CD4-positive, alpha-beta memory T cell (primary cell): ENCODE measurements at places on chromosomes 5 and 9. TPM values are rescaled to one million over a fixed set of nuclear protein-coding genes. Genes with fewer than 3 reads are reported as not detected.

GRCh38 chr5:52300703-52301372 lies 486.9 kb upstream of the ITGA1 start:
- DNase-seq: no peak

DNA sequence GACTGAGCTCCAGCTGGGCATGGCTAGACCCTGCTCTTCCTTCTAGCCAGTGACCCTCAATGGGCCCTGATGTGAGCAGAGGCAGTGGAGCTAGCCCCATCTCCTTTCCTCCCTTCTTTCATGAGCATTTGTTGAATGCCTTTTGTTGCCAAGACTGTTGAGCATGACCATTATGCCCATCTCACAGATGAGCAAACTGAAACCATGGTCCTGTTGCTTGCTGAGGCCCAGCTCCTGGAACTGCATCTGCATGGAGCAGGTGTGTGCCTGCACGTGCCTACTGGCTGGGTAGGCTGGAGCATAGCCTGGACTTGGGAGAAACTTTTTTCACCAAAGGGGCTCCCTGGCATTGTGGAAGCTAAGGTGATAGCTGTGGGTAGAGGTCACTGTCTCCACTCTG lies 3.0 kb upstream of the WNK2 start:
- no peak for DNase-seq

GRCh38 chr9:33162721-33163311 lies 4.3 kb downstream of the B4GALT1 start:
- DNase-seq: no peak

DNA sequence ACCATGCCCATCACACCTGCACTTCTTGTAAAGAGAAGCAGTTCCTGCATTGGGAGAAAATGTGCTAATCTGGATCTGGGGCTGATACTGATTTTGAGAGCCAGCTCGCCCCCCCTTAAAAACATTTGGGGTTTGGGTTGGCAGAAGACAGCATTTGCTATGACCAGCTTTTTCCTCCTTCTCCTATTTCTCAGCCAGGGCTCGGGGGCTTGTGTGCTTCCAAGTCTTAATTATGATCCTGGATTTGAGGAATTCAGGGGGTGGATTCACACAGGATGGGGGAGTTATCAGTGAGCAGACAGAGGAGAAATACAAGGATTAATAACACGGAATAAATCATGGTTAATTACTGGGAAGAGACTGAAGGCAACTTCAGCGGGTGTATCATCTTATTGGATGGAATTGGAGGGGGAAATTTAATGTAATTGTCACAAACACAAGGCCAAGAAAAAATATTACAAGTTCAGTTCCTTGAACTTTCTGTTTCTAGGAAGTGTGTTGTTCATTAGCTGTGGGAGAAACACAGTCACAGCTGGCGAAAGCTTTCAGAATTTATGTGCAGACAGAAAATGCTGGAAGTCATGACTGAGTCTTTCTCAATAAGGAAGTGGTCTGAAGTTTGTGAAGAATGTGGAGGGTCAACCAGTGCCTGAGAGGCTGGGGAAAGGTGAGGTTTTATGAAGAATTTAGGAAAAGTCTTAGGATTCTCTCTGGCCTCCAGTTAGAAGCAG lies 15.3 kb downstream of the C9orf152 start:
- no peak for DNase-seq

DNA sequence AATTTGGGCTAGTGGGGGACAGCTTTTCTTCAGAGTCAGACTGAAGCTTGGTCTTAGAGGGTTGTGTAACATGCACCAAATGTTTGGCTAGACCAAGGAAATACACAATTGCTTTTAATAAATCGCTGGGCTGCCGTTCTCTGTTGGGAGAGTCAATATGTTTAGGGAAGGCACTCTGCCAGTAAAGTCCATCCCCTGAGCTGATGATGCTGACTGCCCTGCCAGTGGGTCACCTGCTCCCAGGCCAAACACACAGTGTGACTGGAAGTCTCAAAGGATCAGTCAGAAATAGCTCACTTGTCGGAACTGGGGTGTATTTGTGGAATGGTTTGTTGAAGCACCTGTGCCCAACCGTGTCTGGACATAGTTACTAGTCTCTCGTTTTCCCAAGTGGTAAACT lies 17.9 kb upstream of the ZNF474 start:
- no peak for DNase-seq

DNA sequence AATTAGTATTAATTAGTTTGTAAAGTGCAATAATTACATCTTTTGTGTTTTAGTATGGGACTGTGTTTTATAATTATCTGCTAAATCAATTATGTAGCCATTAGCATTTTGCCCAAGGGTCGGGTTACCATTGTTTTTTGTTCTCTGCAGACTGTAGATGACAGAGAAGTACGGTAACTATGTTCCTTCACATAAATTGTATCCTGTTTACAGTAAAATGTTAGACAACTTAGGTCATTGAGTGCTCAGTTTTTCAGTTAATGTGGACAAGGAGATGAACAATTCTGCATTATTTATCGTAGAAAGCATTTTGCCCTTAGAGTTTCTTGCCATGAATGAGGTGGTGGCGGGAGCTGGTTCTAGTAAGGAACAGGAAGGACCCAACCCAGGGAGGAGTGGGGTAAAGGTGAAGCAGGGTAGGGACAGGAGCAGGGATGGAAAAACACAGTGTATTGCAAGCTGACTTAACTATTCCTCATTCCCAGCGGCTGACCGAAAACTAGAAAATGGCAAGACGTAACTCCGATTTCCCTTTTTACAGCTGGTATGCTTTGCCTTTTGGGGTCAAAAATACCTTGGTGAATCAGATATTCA lies 243.7 kb upstream of the SLC24A2 start:
- no peak for DNase-seq

- no peak for DNase-seq
Measured at GRCh38 chr5:81785322-81785721, 34.4 kb upstream of the SSBP2 start.

DNA sequence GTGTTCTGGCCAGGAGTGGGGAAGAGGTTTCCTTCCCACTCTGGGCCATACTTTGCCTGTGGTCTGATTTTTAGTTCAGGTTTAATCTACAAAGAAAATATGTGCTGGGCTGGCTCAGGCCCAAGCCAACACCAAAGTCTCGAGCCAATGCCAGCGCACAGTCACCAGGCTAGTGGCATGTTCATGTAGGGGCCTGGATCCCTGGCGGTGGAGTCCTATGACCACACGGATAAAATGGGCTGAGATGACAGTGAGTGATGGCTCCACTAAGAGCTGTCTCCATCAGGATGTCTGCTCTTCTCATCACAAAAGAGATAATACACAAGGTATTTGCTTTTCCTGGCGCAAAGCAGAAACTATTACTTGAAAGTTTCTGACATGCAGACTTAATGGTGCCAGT lies 92.9 kb upstream of the PTPN3 start:
- no peak for DNase-seq

- no peak for DNase-seq
Measured at GRCh38 chr5:144972317-144972716, 801.6 kb downstream of the KCTD16 start.

GRCh38 chr5:136128481-136128880 lies 4.2 kb upstream of the SMAD5 start:
- DNase-seq: no peak

- no peak for DNase-seq
Measured at GRCh38 chr9:23819403-23819802, 6.6 kb downstream of the ELAVL2 start.

DNA sequence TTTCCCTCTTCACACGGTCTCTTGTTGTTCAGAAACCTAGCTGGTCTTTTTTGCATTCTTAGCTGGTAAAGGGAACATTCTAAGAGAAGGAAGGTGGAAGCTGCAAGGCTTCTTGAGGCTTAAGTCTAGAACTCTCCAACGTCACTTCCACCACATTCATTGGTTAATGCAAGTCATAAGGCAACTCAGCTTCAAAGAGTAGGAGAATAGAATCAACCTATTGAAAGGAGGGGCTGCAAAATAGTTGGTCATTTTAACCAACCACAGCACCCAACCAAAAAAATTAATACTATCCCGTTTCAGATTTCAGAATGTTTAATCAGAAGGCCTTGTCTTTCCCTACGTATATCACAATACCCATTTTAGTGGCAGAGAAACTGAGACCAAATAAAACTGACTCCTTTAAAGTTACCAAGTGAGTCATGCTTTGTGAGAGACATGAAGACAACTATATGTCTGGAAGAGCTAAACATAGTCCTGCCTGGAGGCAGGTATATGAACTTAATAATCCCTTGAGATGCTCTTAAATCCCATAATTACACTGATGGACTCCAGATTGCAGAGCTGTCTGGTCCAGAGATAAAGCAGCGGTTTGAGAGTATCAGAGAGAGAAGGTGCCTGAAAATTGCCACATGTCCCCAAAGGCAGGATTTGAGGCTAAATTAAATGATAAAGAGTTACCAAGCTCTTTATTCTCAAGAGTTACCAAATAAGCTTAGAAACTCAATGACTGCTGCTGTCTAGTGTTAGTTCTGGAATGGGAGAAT lies 14.4 kb downstream of the DOCK8 start:
- DNase-seq: no peak

DNA sequence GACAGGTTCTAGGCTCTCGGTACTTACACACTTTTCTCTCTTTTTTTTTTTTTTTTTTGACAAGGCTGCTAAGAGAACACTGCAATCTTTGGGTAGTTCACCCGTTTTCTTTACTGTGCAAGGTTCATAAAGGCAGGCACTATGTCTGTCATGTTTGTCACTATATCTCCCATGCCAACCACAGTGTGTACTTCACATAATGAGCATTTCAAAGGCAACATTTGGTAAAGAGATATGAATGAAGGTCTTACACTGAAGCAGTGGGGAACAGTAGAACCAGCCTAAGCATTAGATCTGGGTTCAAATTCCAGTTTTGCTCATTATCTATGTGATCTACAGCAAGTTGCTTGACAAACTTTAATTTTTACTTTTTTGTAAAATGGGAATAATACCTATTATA lies 1.5 kb upstream of the HMGCR start:
- no peak for DNase-seq

DNA sequence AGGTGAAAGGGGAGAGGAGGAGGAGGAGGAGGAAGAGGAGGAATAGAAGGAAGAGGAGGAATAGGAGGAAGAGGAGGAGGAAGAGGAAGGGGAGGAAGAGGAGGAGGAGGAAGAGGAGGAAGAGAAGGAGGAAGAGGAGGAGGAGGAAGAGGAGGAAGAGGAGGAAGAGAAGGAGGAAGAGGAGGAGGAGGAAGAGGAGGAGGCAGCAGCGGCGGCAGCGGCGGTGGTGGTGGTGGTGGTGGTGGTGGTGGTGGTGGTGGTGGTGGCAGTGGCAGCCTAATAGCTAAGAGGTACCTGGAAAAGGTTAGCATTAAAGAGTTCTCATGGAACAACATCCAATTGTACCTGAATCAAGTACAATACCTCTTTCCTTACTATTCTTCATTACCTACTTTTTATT lies 32.5 kb downstream of the UBAP2 start:
- no peak for DNase-seq

DNA sequence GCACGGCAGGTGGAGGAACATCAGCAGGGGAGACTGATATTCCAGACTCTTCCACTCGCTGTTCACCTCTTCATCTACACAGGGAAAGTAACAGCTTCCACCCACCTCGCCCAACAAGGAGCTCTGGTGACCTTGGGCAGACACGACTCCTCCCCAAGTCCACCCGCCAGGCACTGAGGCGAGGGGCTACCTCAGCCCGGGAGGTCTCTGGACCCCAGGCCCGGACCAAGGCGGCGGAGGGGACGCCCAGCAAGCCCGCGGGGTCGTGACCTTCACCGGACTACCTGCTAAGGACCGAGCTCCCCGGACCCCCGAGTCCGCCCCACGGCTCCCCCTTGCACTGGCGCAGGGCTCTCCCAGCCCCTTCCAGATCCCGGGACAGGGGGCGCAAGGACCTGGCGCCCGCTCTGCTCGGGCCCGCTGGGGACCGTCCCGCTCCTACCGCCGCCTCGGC lies 70.2 kb upstream of the LPCAT1 start:
- no peak for DNase-seq

DNA sequence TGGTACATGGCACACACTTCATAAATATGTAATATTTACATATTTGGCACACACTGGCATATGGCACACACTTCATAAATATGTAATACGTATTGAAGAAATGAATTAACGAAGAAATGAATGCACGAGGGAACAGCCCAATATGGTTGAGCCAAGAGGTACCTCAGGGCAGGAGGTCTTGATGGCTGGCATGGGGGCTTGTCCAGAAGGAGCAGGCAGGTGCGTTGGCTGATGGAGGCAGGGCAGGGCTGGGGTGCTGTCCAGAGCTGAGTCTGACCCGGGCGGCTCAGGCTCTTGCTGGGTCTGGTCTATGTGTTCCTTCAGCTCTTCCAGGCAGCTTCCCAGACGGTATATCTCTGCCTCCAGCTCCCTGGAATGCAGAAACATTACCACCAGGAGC lies 26.2 kb downstream of the AKNA start:
- DNase-seq: no peak

GRCh38 chr9:20683351-20684034 lies 566 bp upstream of the FOCAD start:
- peak; percentile 24 for DNase-seq

- DNase-seq: no peak
Measured at GRCh38 chr5:151464101-151464500, 16.7 kb downstream of the SLC36A1 start.

GRCh38 chr9:79060766-79061165 lies 511.0 kb upstream of the TLE4 start:
- DNase-seq: no peak

DNA sequence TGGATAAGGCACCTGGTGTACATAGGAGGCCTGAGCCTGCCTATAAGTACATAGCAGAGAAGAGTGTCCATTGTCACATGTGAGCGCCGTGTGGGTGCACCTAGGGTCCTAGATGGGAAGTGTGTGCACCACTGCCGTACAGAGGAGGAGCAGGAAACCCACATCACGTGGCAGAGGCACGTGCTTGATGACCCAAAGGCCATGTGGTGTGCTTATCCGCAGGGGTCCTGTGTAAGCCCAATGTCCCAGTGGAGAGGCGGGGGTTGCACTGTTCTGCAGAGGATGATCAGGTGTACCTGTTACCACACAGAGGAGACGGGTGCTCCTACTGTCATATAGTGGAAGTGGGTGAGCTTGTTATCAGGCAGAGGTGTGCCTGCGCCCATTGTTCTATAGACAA lies 354.1 kb upstream of the IRX2 start:
- DNase-seq: no peak

- no peak for DNase-seq
Measured at GRCh38 chr5:133292300-133292699, 240.5 kb downstream of the HSPA4 start.

- DNase-seq: no peak
Measured at GRCh38 chr9:88813638-88814209, 177.5 kb upstream of the S1PR3 start.

The S1PR3 gene
- not detected for total RNA-seq

The ARHGEF28 gene
- total RNA-seq: not detected

The ZNF454 gene
- total RNA-seq: not detected

The CCDC192 gene
- not detected for total RNA-seq

The ENG gene
- 13.8 TPM for total RNA-seq

The ESM1 gene
- total RNA-seq: 0.99 TPM

The CTXN3 gene
- not detected for total RNA-seq

The SARDH gene
- total RNA-seq: 18.6 TPM

The FOXI1 gene
- total RNA-seq: not detected
